ENCODE measurements at places on chromosomes 13 and 19. TPM values are rescaled to one million over a fixed set of nuclear protein-coding genes. Genes with fewer than 3 reads are reported as not detected.

The CYP4F2 gene
- not detected for total RNA-seq

- DNase-seq: no peak
Measured at GRCh38 chr19:29834991-29835846, 23.4 kb downstream of the CCNE1 start.

DNA sequence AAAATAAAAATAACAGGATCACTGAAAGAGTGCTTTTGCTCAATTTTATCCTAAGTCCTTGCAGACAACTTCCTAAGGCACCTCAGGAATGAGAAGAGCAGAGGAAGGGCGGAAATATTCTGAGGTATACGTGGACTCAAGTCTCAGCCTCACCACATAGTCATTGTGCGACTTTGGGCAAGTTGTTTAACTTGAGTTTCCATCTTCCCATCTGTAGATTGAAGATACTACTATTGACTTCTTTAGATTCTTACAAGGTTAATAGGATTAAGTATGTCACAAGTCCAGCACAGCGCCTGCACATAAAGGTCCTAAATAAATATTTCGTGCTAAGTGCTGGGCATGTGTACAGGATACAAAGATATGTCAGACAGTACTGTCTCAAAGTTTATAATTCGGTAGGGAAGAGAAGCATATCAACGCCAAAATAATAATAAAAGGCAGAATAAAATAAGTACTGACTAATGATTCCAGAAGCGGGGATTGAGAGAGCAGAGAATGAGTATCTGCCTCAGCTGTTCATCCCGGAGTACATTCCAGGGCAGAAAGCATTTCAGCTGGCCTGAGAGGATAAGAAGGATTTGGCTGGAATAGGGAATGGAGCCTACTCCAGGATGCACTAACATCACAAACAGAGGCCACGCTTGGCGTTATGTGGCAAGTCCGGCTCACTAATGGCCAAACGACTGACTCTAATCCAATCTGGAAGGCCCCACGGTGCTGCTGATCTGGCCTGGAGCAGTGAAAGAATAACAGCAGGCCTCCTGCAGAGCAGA, 139.7 kb downstream of the FLT1 start:
- no peak for DNase-seq

GRCh38 chr13:112005925-112006324, 61.0 kb upstream of the SOX1 start:
- DNase-seq: no peak
